Sciatic nerve (tissue), 2 donors: ENCODE measurements at places on chromosomes 13 and 19.

GRCh38 chr19:35497406-35497805 lies 7.1 kb upstream of the KRTDAP start:
- DNase-seq = no peak

DNA sequence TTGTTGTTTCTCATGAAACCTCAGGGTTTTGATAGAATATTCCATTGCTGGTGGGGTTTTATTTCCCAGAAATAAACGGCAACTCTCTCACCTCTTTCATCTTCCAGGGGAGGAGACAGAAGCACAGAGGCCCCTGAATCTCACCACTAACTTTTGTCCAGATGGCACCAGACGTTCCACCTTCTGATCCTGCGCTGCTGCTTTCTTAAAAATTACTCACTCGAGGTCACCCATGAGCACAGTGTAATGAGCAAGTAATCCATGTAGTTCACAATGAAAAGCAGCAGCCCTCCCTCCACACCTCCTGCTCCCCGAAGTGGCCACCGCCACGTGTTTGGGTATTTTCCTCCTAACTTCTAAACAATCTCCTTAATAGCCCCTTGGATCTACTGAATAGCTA lies 51.3 kb downstream of the TEX29 start:
- DNase-seq = no peak

- no peak for DNase-seq
Observed at GRCh38 chr19:14477418-14478112, 2.4 kb upstream of the PTGER1 start.

DNA sequence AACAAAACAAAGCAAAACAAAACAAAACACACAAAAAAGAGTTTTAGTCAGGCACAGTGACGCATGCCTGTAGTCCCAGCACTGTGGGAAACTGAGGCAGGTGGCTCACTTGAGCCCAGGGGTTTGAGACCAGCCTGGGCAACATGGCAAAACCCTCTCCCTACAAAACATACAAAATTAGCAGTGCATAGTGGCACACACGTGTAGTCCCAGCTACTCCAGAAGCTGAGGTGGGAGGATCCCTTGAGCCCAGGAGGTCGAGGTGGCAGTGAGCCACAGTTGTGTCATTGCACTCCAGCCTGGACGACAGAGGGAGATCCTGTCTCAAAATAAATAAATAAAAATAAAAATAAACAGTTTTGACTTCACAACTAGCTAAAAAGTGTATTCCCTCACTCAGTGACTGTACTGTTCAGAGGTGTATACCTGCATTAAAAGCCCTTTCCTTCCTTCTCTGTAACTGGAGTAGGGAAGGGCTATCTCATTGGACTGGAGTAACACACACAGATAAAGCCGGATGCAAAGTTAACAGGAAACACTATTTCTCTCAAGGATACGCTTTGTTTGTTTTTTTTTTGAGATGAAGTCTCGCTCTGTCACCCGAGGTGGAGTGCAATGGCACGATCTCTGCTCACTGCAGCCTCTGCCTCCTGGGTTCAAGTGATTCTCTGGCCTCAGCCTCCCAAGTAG lies 3.7 kb upstream of the BAX start:
- no peak for DNase-seq

DNA sequence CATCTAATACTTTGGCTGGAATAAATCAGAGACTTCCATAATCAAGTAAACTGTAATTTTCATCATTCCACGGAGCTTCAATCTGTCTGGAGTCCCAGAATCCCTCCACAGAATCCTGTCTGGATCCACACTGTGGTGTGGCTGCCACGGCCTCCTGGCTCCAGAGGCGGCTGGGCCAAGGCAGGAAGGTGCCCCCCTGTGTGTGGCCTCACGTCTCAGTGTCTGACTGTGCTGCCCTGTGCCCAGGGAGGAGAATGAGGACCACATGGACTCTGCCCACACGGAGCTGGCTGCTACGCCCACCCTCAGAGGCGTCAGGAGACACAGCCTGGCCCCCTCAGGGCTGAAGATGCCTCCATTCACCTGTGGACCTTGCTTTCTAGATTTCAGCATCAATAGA lies 12.2 kb upstream of the ZNF135 start:
- no peak for DNase-seq

DNA sequence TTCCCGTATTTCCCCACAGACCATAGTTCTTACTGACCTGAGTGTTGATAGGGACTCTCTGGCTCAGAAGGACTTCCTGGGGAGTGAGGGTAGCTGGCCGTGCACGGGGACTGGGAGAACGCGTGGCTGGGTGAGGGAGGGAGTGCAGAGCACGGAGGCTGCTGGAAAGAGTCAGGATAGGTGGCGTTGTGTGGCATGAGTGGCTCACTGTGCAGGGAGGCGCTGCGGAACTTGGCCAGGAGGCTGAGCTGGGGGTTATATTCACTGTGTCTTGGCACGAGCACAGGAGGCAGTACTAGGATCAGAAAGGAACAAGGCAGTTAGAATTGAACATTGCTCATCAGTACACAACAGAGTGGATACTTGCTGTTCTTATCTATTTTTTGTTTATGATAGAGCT lies 47.4 kb downstream of the SMAD9 start:
- DNase-seq = no peak

- DNase-seq = no peak
Observed at GRCh38 chr13:28754698-28755545, 36.2 kb upstream of the SLC46A3 start.

DNA sequence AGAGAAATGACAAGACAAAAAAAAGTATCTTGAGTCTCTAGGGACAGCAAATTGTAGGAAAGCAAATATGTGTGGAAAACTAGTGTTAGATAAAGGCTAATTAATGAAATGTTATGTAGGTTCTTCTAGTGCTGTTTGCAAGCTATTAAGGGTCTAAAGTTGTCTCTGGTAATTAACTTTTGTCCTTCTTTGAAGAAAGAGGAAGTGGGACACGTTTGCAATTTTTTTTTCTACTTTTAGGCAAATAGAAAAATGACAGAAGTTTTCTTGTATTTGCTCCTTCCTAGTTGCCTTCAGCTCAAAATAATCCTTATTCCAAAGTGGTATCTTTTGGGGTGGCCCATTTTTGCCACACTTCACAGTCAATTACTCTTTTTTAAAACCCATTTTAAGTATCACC lies 1877.7 kb upstream of the PRR20A start:
- DNase-seq = no peak

DNA sequence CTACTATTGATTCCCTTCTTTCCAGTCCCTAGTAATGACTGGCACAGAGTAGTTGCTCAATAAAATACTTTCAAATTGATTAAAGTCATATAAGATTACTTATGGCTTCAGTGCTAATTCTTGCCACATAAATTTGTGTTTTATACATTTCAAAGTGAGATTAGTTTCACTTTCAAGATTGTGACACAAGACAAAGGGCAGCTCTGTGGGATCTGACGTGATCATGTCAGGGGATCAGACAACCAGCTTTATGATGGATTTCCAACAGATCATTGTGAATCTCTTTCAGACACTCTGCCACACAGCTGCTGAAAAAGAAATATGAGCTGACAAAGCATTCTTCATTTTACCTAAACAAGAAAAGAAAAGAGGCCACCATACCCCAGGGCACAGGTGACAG lies 73.4 kb upstream of the POMP start:
- no peak for DNase-seq

DNA sequence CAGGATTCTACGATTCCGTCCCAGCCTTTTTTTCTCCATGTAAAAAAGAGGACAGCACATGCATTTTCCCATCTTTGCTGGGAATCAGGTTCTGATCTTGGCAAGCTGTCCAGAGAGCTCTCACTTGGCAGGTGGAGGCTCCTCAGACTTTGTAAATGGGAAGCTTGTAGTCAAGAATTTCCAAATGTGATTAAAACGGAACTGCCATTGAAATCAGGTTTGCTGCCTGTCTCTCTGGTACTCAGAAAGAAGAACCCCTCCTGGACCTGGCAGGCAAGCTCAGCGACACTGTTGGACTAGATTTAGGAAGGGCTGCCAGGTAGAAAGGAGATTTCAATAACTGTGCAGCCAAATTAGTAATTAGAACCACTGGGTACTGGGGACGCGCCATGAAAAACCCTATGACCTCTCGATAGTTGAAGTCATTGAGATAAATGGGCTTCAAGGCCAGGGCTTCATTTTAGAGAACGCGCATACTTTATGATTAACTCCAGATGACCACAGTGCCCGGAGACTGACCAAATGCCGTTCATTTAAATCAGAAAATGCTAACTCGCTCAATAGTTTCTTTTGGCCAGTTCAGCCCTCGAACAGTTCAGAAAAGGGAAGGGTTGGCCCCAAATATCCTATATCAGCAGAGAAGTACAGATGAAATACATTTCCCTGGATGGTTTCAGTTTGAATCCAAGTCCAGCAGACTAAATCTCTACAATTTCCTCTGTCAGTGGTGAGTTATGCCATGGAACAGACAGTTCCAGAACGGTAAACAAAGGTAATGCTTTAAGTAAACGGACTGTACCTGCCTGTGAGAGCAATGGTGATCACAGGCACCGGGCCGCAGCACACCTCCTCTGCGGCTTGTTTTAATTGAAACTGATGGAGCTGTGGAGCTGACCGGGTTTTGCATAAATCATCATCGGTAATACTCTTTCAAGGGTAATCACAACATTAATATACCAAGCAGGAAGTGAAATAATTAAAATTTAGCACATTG lies 517.4 kb downstream of the RFC3 start:
- no peak for DNase-seq

DNA sequence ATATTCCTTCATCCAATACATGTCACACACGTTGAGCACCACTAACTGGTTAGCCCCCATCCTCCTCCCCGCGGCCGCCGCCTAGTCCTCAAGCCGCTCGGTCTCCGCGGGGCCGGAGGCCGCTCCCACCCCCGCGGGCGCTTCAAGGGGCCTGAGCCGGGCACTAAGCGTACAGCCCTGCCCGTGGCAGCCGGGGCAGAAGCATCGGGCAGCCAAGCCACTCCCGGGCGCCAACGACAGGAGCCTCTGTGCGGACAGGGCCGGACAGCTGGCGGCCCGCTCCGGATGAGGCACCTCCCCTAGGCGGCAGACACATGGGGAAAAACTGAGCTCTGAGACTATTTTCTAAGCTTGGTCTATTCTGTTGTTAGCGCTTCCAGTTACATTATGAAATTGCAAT lies 2.8 kb upstream of the ZNF543 start:
- DNase-seq = no peak

DNA sequence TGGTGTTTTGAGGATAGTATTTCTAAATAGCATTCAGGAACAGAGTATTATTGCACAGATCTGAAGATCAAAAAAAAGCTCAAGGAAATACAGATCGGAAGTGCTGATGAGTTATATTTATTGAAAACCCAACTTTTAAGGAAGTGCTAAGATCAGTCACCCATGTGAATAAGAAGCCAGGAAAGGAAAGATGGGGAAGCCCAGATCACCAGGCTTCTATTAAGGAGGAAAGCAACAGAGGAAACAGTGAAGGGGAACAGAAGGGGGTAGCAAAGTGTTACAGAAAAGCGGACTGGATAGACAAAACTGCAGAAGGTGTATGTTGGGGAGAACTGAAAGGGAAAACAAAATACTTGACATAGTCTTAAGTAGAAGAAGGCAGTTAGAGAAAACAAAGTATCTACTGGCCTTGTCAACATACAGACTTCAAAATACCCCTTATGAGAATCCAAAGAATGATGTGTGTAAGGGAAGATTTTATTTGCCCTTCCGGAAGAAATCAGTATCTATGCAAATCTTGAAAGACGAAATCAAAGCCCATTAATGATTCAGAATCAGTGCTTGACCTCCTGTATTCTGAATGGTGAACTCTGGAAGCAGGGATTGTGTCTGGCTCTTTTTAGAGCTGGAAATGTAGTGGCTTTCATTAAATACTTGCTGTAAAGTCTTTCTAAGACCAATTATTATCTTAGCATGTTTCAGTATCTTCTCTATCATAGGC lies 12.1 kb downstream of the UFM1 start:
- DNase-seq = no peak

- no peak for DNase-seq
Observed at GRCh38 chr19:4260613-4261191, 13.8 kb downstream of the YJU2 start.
